ENCODE measurements at places on chromosomes 7 and 10.

- DNase-seq: no peak
These were observed 148.0 kb downstream of the SNX10 start for GRCh38 chr7:26439521-26440232.

DNA sequence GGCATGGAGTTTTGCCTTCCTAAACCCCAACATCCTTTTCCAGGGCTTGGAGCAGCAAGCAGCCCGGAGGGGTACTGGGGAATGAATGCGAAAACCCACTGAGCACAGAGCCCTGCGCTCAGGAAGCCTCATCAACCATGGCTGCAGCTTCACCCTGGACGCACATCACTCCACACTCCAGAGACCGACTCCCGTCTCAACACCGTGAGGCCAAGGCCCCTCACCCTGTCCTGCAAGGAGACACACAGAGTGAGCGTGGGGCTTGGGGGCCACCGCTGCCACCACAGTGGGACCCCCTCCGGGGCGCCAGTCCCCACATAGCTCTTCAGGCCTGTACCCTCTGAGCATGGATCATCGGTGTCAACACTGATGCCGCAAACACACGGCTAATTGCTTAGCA is 41.9 kb downstream of the DPYSL4 start:
- DNase-seq: no peak

- no peak for DNase-seq
These were observed 251.8 kb downstream of the MTERF1 start for GRCh38 chr7:91628742-91629141.

- DNase-seq: no peak
These were observed 95.1 kb downstream of the LSMEM1 start for GRCh38 chr7:112575864-112576263.

GRCh38 chr10:117360994-117361667 is 14.1 kb downstream of the PDZD8 start:
- no peak for DNase-seq

- DNase-seq: no peak
These were observed 316.6 kb upstream of the TMEM229A start for GRCh38 chr7:124349443-124349842.

GRCh38 chr7:34260279-34260678 is 354.9 kb downstream of the BMPER start:
- DNase-seq: no peak

DNA sequence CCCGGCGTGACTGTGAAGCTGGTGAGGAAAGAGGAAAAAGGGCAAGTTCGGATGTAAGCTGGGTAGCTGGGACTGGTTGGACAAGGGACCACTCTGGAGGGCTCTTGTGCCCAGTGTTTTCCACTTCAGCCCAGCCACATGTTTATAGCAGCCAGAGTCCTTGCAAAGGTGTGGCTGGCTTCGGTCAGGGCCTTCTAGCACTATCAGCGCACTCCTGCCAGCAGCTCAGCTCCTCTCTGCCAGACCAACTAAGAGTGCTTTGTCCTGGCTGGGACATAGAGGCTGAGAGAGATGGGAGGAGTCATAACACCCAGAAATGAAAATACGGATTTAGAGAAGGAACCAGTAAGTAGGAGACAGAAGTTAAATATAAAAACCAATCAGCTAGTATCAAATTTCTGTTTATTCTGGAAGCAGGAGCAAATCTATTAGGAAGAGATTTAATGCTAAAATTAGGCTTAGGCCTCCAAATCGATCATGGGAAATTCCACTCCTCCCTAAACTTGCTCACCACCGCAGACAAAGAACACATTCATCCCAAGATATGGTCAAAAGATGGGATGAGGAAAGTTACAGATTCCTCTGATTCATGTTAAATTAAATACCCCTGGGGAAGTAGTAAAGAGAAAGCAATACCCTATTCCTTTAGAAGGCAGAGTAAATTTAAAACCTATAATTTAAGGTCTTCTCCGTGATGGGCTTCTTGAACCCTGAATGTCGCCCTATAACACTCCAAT is 135.0 kb downstream of the RALA start:
- no peak for DNase-seq

DNA sequence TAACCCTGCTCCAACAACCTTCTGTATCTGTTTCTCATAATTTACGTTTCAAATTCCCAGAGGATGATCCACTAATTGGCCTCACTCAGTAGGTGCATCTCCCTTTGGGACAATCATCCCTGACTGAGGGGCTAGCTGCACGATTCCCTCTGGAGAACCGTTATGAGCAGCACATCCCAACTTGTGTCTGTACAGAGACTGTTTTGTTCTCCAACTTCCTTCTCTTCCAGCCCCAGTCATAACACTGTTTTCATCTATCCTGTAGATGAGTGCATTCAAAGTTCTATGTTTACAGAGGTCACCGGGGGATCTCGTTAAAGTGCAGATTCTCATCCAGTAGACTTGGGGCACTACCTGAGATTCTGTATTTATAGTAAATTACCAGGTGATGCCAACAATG is 187.2 kb downstream of the REEP3 start:
- DNase-seq: no peak

- DNase-seq: no peak
These were observed 109.3 kb upstream of the ABCB5 start for GRCh38 chr7:20506175-20506574.

DNA sequence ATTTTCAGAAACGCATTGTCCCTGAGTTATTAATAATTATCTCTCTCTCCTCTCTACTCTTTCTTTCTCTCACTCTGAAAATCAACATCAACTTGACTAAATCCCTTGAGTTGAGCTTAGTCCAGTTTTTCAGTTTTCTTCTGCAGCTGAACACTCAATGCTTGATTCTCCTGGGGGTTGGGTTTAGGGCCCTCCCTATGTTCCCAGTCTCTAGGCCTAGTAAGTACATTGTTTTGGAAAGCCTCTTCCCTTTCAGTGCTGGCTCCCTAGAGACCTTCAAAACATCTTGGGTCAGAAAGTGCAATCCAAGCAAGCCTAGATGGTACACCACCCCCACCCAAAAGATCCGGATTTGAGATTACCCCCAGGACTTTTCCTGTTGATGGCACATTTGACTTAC is 488.5 kb downstream of the LRMDA start:
- no peak for DNase-seq

DNA sequence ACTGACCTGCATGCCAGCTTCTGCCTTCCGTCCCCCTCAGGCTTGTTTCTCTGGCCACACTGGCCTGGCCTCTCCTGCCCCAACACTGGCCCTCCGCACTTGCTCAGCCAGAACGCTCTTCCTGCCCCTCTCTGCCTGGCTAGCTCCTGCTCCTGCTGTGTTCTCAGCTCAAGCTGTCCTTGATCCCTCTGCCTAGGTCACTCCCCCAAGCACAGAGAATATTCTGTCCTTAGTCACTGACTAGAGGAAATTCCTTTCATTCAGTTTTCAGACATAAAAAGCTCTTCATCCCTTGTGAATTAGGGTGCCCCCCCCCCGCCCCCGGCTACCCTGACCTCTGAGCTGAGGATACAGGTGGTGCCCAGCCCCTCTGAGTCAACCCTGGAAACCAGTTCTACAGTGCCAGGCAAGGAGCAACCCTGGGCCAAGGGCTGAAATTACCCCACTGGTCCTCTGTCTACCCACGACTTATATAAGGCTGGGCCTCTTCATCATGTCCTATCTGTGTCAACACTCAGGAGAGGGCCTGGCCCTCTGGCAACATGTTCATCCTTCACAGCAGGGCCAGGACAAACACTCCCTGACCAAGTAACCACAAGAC is 6.6 kb upstream of the SGPL1 start:
- no peak for DNase-seq
